ENCODE measurements at places on chromosomes 5 and 9.

DNA sequence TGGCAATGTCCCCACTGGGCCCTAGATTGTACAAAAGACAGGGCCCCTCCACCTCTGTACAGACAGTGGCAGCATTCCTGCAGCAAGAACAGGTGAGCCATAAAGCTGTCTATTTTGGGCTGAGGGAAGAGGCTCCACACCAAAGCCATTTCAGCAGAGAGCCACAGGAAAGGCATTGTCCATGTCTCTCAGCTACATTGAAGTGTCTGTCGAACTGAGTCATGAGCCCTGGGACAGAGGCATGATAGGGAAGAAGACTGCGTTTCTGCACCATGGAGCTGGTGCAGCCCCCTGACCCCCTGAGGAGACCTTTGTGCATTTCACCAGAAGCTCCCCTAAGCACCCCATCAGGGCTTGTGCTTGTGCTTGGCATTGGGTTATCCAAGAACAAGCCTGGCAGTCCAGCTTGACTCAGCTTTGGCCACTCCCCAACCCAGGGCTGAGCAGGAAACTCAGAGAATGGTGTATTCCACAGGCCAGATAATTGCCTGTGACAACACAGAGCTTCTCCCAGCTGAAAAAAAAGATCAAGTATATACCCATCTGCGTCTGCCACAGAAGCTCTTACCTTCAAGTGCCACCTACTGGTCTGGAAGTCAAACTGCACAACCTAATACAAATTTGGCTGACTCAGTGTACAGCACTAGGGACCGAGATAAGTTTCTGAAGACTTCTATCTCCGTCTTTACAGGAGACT lies 5.9 kb upstream of the FRMD3 start:
- no peak for DNase-seq

DNA sequence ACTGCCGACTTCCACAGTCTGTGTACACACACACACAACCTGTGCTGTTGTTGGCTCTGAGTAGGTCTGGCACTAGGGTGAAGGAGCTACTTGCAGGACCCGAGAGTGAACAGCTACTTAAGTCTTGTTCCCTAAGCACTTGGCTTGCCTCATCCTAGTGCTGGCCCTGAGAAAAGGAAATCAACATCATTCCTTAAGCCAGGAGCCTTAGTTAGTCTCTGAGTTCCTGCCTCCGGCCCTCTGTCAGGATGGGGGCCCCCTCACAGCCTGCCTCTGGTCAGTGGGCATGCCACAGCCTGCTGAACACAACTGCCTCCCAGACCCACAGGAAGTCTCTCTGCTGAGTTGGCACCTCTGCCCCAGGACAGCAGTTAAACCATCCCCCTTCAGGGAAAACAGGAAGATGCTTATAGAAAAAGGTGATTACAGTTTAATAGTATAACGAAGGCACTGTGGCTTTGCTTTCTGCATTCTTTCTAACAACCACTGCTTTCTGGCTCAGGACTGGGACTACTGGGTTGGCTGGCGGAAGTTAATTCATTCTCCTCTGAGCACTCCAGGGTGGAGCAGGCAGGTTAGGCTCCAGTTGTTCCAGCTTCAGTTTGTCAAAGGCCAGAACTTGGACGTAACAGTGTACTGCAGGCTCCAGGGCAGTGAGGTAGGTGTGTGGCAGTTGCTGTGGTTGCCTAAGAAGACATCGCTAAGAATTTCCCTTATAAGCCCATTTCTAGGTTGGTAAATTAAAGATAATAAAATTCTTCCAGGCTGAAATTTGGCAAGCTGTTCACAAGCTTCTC lies 2.8 kb downstream of the MAMDC2 start:
- DNase-seq, result no peak

DNA sequence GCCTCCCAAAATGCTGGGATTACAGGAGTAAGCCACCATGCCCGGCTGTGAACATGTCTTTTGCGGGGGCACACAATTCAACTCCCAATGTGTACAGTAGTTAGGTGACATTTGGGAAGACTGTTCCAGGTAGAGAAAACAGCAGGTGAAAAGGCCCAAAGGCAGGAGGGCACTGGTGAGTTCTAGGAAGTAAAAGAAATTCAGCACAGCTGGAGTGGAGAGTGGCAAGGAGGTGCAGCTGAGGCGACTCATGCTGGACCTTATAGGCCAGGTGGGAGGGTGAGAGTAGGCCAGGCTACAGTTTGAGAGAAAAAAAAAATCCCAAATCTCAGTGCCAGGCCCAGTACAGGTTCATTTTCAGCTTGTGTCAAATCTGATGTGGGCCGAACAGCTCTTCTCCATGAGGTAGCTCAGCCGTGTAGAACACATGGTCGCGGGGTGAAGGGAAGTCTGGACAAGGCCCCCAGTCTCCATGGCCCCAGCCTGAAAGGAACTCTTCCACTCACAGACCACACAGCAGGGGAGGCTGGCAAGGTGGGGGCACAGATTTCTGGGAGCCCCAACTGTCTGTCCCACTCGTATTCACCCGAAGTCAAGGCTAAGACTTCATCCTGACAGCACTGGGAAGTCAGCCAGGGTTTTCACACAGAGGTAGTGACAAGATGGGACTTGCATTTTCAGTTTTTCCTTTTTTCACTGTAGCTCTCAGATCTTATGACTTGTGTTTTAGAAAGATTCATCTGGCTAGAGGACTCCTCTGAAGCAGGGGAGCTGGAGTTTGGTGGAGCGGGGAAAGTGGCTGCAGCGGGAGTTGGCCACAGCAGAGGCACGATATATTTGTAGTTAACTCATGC lies 4.5 kb upstream of the HNRNPAB start:
- no peak for DNase-seq

- no peak for DNase-seq
These were observed 15.2 kb upstream of the SH3RF2 start for GRCh38 chr5:145921211-145921610.

DNA sequence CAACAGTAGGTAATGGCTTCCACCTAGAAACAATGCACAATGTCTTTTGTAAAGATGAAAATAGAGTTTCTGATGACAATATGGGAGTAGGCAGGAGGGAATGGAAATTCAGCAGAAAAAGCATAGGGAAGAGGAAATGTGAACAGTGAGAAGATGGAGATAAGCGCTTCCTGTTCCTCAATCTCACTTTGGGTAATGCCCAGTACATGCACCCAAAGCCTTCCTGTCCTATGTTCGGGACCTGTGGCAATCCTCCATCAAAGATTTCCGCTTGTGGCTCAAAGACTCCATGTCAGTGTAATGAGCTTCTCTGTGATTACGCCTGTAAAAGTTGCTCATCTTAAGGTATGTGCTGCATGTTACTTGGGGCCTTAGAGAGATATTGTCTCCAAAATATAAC lies 2.7 kb downstream of the UGT3A1 start:
- no peak for DNase-seq

DNA sequence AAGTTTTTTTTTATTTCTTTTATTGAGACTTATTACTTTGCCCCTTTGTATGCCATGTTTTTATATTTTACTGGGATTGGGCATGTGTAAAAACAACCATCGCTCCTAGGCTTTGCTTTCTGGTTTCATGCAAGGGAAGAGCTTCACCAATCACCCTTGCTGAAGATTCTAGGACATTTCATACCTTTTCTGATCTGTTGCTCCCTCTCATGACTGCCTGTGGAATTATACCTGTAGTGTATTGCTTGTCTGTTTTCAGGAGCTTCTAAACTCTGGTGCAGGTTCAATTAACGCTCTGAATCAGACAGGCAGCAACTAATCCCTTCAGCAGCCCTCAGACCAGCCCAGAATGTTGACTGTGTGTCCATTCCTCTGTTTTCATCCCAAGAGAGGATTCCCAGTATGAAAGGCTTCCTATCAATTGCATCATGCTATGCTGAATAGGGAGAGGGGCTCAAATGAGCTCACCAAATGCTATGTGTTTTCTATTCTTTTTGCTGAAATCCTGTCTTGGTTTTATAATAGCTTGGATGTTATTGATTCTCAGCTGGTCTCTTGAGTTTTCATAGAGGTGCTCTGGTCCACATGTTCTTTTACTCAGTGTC lies 572.9 kb upstream of the CDH6 start:
- no peak for DNase-seq
